ENCODE measurements at places on chromosomes 12 and 14. TPM values are rescaled to one million over a fixed set of nuclear protein-coding genes. Genes with fewer than 3 reads are reported as not detected.

- no peak for DNase-seq
Measured at GRCh38 chr12:93825501-93825888, 148.3 kb downstream of the CRADD start.

The PTPRO gene
- 270 TPM for polyA plus RNA-seq

DNA sequence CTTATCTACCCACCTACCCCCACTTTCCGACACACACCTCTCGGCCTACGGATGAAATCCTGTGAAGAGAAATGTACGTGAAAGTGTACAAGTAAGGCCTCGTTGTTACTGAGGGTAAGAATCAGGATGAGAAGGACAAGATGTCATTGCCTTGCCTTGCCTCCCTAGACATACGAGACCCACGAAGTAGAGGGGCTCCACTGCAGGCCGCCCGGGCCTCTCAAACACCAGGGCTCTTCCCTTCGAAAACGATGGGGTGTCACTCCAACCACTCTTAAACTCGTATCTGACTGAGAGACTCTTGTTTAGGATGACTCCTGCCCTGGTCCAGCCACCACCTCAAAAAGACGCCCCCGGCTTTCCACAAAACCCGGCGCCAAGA lies 498 bp downstream of the RACGAP1 start:
- no peak for DNase-seq

The NFKBIA gene
- polyA plus RNA-seq: 64.4 TPM

GRCh38 chr12:124520265-124520701 lies 47.1 kb downstream of the NCOR2 start:
- DNase-seq: no peak

GRCh38 chr12:94587266-94588241 lies 62.8 kb downstream of the TMCC3 start:
- no peak for DNase-seq

The P2RX7 gene
- 0.69 TPM for polyA plus RNA-seq

- DNase-seq: no peak
Measured at GRCh38 chr12:12481631-12482030, 81.0 kb downstream of the DUSP16 start.

GRCh38 chr14:105173901-105174894 lies 5.6 kb upstream of the JAG2 start:
- no peak for DNase-seq

- no peak for DNase-seq
Measured at GRCh38 chr14:92633274-92633616, 115.2 kb downstream of the LGMN start.

DNA sequence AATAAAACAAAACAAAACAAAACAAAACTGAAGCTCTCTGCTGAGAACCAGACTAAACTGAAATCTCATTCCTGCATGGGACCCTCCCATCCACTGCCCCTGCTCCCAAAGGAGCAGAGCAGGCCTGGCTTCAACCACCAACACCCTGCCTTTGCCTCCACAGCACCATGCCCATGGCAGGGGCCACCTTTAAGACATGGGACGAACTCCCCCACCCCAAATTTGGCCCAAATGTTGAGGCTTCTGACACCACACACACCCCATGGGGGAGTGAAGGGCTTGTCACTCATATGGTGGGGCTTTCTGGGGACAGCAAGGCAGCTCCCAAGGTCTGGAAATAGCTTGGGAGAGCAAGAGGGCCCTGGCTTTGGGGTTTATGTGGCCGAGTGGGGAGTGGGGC lies 177.2 kb downstream of the KIF26A start:
- DNase-seq: no peak

The GDF3 gene
- 0.56 TPM for polyA plus RNA-seq

GRCh38 chr14:37060496-37061260 lies 111.7 kb downstream of the SLC25A21 start:
- no peak for DNase-seq

All from right renal cortex interstitium (tissue), 3 donors.